NCI-H460 (cell line): ENCODE measurements at places on chromosomes 12 and 14. TPM values are rescaled to one million over a fixed set of nuclear protein-coding genes. Genes with fewer than 3 reads are reported as not detected.

GRCh38 chr12:78636231-78636855 is 228.2 kb upstream of the SYT1 start:
- DNase-seq: no peak

DNA sequence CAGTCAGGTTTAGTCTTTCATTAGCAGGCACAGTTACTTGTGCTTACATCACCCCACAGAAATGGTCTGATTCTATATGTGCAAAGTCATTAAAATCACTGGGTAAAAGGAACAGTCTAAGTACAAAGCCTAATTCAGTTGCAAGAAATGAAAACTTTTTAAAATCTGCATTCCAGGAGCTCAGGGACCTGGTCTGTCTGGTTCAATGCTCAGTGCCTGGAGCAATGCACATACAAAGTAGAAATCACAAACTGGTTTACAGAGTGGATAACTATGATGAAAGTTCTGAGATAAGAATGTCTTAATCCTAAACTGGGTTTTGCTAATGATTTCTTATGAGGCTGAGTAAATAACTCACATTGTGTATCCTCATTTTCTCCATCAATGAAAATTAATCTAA is 28.7 kb downstream of the LMNTD1 start:
- DNase-seq: no peak

DNA sequence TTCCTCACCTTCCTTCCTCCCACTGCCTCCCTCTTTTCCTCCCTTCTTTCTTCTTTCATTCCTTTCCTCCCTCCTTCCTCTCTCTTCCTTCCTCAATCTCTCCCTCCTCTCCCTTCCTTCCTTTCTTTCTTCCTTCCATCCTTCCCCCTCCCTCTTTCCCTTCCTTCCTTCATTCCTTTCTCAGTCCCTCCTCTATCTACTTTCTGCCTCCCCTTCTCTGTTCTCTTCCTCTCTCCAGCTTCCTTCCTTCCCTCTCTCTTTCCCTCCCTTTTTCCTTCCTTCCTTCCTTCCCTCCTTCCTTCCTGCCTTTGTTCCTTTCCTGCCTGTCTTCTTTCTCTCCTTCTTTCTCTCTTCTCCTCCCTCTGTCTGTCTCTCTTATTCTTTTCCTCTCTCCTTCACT is 16.1 kb downstream of the ASCL1 start:
- no peak for DNase-seq

DNA sequence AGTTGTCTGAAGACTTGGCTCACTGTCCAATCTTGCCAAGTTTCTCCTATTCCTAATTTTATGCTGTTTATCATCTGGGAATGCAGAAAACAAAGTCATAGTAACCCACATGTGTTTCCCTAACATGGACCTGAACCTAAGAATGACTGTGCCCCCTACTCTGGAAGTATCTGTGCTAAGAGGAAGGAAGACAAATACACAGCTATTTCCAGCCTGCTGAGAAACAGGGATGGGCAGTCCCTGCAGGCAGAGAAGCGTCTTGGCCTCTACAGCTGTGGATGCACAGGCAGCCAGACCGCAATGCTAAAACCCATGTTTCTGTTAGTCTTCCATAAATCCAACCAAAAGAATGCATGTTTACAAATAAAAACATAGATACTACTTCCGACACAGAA is 56.2 kb downstream of the DUSP16 start:
- DNase-seq: no peak

DNA sequence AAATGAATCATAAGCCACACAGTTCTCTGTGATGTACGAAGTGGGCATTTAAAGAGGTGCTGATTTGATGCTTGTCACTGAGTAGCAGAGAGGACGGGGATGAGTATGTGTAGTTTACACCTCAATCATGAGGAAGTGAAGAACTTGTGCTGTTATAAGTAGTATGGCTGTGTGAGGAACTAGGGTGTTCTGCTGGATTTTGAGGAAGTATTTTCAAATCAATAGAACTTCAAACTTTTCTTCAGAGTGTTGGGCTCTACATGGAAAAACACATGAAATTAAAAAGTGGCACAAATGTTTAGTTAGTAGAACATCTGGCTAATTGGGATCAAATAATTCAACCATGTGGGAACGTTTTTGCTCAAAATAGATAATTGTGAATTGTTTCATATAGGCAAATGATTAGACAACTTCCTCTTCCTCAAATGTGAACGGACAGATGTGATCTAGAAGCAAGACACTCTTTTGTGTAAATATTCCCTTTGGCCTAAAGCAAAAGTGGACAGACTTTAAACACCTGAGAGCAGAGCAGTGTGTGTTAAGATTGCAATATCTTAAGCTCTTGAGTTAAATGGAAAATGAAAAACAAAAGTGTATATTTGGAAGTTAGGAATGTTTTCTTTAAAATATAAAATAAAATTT is 168.5 kb downstream of the NAV3 start:
- no peak for DNase-seq

GRCh38 chr12:116133149-116133548 is 144.3 kb downstream of the MED13L start:
- no peak for DNase-seq

DNA sequence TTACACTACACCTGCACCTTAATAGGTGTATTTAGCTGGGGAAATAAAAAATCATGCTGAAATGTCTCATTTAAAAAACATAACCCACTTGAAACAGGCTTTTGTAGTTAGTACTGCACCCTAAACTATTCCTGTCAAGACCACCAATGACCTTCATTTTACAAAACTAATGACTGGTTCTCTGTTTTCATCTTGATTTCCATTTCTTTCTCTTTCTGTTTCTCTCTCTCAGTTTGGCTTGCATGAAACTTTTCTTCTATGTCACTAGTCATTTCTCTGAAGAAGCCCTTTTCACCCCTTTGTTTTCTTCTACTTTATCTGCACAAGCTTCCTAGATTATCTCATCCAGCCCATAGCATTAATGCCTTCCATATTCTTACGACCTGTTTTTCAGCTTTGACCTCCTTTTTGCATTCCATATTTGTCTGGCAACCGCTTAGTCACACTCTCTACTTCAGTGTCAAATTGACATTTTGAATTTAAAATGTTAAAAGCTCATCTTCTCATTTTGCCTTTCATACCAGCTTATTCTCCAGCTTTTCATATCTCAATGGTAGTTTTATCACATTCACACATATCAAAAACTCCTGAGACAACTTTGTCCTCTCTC is 32.7 kb upstream of the KLRF1 start:
- DNase-seq: no peak

- DNase-seq: no peak
Measured at GRCh38 chr12:67453191-67453590, 184.0 kb downstream of the CAND1 start.

DNA sequence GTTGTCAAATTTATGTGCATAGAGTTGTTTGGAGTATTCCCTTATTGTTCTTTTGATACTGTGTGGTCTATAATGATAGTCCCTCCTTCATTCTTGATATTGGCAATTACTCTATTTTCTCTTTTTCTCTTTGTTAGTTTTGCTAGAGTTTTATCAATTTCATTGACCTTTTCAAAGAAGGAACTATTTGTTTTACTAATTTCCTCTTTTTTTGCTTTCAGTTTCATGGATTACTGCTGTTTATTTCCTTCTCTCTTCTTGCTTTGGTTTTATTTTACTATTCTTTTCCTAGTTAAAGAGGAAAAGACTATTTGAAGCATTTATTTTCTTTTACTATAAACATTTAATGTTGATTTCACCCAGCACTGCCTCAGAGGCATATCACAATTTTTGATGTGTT is 250.9 kb upstream of the PELI2 start:
- no peak for DNase-seq

GRCh38 chr12:50120521-50120920 is 8.5 kb downstream of the COX14 start:
- DNase-seq: no peak

DNAH10 gene
- total RNA-seq: 0.03 and 0.05 TPM in 2 replicates

TUNAR gene
- not detected in 2 replicates for total RNA-seq

DNA sequence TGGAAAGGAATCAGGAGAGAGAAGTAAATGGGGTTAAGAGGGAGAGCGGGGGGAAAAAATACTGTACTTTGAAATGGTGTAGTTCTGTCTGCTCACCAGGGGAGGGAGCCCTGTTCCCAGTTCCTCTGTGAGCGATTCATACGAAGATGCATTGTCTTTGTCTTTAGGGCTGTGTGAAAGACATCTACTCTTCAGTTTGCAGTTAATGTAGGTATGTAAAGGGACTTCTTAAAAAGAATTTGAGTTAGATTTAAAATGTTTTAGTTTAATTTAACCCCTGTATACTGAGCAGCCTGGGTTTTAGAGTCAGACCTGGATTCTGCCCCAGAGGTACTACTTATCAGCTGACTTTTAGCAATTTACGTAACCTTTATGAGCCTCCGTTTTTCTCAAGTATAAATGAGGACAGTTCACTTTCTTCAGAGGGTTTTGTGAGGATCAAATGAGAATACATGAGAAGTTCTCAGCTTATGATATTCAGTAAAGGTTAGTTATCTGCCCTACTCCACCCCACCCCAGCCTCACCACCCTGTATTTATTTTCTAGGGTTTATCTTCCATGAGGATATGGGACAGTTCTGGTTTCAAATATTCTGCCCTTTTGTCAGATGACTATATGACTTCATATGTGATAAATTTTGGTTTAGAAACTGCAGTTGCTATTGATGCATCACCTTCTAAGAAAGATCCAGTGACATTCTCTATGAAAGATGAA is 82.5 kb upstream of the EVL start:
- DNase-seq: peak; percentile 61

CLBA1 gene
- total RNA-seq: 9.1 and 11.8 TPM in 2 replicates

CALCOCO1 gene
- 27.1 and 34.1 TPM in 2 replicates for total RNA-seq

- DNase-seq: no peak
Measured at GRCh38 chr12:47877081-47877480, 27.7 kb downstream of the VDR start.

GRCh38 chr14:20614038-20614840 is 23.1 kb upstream of the RNASE12 start:
- DNase-seq: no peak

- peak; percentile 9 for DNase-seq
Measured at GRCh38 chr14:91252871-91253794, 8.6 kb upstream of the GPR68 start.

GRCh38 chr14:104599446-104599845 is 5.1 kb downstream of the TMEM179 start:
- DNase-seq: no peak

DNA sequence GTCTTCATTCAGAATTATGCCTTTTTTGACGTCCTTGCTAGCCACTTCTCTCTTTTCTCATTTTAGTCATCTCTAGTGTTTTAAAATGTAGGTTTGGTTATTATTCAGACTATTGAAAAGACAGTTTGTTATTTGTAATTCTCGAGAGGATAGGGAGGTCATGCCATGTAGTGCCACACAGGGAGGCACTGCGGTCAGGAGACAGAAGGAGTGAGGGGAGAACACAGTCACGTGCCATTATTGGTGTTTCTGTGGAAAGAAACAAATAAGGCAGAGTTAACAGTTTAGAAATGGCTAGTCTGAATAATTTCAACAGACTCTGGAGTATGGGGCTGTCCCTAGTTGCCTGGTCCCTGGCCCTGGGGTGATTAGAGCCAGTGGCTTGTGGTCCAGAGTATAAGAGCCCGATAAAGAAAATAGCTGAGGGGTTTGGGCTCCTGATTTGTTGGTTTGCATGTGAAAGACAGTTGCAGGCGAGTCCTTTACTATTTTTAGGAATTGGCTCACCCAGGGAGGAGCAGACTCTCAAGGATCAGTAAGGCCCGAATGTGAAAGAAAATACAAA is 278.1 kb upstream of the SEL1L start:
- DNase-seq: no peak

DNA sequence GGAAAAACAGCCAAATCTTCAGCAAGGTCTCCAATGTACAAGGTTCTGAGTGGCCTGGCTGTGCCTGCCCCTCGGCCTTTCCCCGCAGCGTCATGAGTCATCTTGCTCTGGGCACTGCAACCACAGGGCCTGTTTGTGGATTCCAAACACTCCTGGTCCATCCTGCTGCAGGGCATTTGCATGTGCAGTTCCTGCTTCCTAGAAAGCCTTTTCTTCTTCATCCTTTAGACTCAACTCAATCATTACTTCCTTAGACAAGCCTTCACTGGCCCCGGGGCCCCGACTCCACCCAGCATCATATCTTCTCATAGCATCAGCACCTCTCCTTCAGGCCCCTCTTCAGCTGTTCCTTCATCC is 101.8 kb upstream of the EGLN3 start:
- no peak for DNase-seq

DNA sequence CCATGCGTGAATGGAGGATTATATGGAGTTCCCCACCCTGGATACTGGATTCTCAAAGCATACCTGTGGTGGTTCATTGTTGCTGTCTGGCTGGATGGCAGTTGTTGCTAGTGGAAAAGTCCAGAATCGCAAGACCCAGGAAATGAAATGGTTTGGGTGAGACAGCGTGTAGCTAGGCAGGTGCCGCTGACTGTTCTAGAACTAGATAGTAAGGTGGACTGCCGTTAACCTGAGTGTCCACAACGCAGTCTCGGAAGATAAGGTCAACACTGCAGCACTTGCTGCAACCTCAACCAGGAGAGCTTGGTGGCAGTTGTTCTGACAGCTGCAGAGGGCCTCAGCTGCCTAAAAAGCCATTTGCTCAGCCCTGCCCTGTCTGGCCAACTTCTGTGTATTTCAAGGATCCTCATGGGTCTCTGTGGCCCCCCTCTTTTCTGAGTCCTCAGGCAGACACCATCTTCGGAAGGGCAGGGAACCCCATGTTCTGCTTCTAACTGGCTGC is 15.5 kb upstream of the IRF2BPL start:
- no peak for DNase-seq

- DNase-seq: no peak
Measured at GRCh38 chr12:18676996-18677588, 60.7 kb downstream of the PLCZ1 start.

MYO1H gene
- total RNA-seq: not detected in 2 replicates

SERPINA10 gene
- not detected in 2 replicates for total RNA-seq

DNA sequence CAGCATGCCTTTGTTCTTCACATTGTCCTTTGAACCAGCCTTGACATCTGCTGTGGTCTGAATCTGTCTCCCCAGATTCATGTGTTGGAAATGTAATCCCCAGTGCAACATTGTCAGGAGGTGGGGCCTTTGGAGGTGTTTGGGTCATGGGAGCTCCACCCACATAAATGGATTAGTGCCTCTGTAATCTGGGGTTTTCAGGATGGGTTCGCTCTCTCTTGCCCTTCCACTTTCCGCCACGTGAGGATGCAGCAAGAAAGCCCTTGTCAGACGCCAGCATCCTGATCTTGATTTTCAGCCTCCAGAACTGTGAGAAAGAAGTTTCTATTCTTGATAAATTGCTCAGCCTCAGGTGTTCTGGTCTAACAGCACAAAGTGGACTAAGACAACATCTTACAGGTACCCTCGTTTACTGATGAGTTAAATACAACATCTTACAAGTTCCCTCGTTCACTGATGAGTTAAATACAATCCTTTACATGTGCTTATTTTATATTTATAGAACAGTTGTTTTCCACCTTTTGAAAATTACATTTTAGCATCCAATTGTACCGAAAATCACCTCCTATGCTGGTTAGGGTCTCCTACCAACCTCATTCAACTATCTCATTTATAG is 54.4 kb upstream of the RIMBP2 start:
- DNase-seq: no peak

DNA sequence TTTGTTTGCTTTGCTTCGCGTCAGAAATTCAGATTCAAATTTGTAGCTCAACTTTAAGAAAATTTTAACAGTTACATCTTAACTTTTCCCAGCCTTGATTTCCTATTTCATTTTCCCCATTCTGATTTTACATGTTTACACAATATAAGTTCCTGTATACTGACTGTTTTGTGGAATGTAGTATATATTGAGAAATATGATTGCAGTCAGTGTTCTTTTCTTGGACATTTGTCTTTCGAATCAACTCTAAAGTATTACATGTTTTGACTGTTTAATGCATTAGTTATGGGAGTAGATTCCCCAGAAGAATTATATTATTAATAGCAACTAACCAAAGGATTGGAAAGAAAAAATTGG is 48.1 kb downstream of the PRKCH start:
- DNase-seq: no peak

GRCh38 chr12:94900496-94900895 is 103.0 kb downstream of the NDUFA12 start:
- DNase-seq: no peak

FOXA1 gene
- total RNA-seq: 29.6 and 30.0 TPM in 2 replicates
